ENCODE measurements at places on chromosomes 4 and X.
A peak's percentile ranks its signal among the peaks of the same experiment; 100 is the strongest.

- no peak for DNase-seq
These were observed 18.7 kb upstream of the CCNI start for GRCh38 chr4:77094496-77094895.

GRCh38 chrX:30196322-30196721 lies 19.0 kb upstream of the MAGEB2 start:
- DNase-seq, result no peak

- DNase-seq, result no peak
These were observed 2341.6 kb downstream of the PCDH7 start for GRCh38 chr4:33061727-33062126.

DNA sequence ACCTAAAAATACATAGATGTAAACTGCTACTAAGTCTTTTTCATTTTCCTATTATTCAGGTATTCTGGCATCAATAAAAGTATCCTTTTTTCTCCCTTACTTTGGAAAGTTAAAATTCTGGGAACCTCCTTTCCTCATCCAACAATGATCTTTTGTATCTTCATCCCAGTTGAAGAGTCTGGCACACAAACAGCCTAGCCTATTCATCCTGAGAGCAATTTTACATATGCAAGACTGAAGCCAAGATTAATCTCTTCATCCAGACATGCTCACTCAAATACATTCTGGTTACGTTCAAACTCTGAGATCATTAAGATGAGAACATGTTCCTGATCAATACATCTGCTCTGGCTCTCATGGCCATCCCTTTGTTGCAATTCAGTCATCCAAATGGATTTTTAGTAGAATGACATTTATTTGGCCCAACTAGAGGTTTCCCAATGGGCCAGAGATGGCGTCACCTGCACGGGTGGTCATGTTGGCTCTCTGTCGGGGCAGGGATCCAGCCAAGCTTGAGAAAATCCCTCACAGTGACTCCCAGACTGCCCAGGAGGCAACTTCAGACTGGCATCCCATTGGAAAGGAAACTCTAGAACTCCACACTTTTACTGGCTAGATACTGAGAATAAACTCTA lies 135.3 kb upstream of the VCX2 start:
- no peak for DNase-seq

- no peak for DNase-seq
These were observed 1226.9 kb downstream of the PCDH7 start for GRCh38 chr4:31947101-31947500.

- DNase-seq, result no peak
These were observed 5.9 kb upstream of the RAB40AL start for GRCh38 chrX:102930990-102931756.

DNA sequence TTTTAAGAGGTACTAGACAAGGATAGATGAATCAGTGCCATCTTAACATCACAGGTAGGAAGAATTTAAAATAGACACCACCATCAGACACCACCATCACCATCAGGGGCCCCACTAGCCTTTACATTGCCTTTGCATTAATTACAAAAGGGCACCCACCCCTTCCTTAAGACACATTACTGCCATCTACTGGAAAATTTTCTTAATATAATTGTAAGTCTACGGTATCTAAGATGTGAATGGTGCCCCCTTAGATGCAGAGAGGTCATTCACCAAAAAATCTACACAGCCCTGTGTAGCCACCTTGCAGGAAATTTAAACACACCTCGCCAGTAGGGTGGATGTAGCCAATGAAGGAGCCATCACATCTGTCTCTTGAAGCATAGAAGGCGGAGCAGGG lies 184.1 kb downstream of the MID1IP1 start:
- no peak for DNase-seq

GRCh38 chr4:142585411-142585810 lies 260.7 kb downstream of the INPP4B start:
- no peak for DNase-seq

DNA sequence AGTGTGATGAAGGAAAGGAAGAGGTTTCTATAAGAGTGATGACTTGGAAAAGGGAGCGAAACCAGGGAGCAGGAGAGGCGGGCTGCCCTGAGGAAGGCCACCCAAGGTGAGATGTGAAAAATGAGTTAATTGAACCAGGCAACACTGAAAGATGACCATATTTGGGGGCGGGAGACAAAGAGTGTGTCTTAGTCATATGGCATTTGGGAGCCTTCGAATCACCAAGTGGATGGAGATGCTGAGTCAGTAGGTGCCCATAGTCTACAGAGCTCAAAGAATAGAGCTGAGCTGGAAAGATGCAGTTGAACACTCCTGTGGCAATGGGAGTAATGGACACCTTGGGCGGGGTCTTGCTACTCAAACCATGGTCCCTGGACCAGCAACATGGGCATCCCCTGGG lies 8.3 kb upstream of the TLR8 start:
- no peak for DNase-seq

- no peak for DNase-seq
These were observed 21.6 kb upstream of the CCNQ start for GRCh38 chrX:153620576-153620975.

DNA sequence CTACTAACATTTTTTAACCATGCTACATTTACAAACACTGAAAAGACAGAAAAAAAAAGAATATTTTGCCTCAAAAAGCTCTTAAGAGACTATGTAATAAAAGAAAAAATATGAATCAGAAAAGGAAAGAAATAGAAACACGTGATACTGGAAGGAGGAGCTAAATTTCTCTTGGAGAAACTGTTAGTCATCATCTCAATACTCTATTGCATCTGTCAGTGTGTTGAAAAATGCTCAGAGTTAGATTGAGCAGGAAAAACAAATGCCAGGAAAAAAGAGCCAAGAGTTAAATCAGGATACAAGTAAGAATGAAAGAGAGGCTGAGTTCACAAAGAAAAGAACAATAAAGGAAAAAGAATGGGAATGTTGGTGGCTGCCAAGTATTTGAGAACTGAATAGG lies 2.6 kb downstream of the RAB28 start:
- DNase-seq, result no peak

DNA sequence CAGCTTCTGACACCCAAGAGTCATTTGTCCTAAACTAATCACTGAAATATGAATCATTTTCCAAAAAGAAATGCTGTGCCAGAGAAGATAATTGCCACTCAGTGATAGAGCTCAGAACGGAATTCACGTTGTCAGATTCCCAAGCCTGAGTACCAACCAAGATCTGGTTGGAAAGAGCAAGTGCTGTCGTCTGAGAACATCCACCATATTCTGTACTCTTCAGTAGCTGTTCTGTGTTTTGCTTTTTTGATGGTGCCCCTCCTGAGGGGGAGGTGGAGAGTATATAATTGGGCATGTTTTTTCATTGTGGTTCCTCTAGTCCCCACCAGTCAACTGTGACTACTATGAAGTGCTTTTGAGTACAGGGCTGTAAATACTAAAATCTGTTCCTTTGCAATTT lies 13.2 kb downstream of the RUFY3 start:
- no peak for DNase-seq

- no peak for DNase-seq
These were observed 59.0 kb upstream of the WDR1 start for GRCh38 chr4:10175626-10176025.

- DNase-seq, result no peak
These were observed 39.8 kb upstream of the TCEAL2 start for GRCh38 chrX:102085706-102086105.

DNA sequence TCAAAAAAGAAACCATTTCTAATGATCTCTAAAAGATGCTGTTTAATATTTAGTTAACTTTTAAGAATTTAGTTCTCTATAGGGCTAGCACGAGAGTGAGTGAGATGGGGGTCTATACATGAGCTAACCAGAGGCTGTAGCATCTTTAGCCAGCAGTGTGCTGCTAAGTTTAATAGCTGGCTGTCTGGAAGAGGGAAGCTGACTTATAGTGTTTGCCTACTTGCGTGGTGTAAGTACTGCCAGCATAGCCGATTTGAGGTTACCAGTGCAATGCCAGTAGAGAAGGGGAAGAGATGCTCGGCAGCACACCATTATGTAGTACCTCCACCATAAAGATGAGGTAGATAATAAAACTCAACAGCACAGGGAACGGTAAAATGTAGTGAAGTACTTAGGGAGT lies 47.1 kb upstream of the TMEM131L start:
- DNase-seq, result no peak

GRCh38 chrX:71667328-71668247 lies at the start of gene LOC101059915:
Gene LOC101059915 (plus strand): TSS chrX:71667546.
- no peak for DNase-seq

GRCh38 chr4:87517621-87518020 lies 11.6 kb downstream of the SPARCL1 start:
- DNase-seq, result no peak

GRCh38 chr4:41070516-41071281 lies 143.6 kb downstream of the APBB2 start:
- no peak for DNase-seq

DNA sequence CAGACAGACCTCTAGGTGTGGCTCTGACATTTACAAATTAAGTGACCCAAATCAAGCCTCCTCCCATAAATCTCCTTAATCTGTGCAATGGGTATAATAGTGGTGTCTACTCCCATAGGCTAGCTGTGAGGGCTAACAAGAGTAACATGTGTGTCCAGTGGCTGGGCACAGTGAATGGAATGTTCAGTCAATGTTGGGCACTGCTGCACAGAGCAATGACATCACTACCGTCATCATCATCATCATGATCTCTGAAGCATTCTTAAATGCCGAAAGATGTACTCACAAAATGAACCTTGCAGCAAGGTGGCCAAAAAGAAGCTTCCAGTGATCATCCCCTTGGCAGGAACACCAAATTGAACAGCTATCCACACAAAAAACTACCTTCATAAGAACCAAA lies 43.5 kb downstream of the CHRNA9 start:
- DNase-seq, result no peak

GRCh38 chr4:152000518-152000917 lies 239.7 kb upstream of the GATB start:
- no peak for DNase-seq

GRCh38 chrX:100600758-100601157 lies 16.0 kb downstream of the TNMD start:
- DNase-seq, result no peak

- no peak for DNase-seq
These were observed 3.5 kb downstream of the SMAD1 start for GRCh38 chr4:145485120-145485519.

- DNase-seq, result no peak
These were observed 126.8 kb downstream of the NAA11 start for GRCh38 chr4:79198951-79199587.

DNA sequence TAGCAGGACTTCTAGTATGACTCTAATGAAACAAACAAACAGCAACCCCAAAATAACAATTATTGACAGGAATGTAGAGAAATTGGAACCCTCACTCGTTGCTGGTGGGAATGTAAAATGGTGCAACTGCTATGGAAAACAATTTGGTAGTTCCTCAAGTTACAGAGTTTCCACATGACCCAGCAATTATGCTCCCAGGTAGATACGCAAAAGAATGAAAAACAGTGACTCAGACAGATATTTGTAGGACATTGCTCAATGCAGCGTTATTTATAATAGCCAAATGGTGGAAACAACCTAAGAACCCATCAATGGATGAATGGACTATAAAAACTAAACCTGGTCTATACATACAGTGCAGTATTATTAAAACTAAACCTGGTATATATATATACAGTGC lies 646.1 kb upstream of the FRG1 start:
- DNase-seq, result no peak

GRCh38 chr4:154506253-154506652 lies 14.7 kb upstream of the DCHS2 start:
- no peak for DNase-seq

DNA sequence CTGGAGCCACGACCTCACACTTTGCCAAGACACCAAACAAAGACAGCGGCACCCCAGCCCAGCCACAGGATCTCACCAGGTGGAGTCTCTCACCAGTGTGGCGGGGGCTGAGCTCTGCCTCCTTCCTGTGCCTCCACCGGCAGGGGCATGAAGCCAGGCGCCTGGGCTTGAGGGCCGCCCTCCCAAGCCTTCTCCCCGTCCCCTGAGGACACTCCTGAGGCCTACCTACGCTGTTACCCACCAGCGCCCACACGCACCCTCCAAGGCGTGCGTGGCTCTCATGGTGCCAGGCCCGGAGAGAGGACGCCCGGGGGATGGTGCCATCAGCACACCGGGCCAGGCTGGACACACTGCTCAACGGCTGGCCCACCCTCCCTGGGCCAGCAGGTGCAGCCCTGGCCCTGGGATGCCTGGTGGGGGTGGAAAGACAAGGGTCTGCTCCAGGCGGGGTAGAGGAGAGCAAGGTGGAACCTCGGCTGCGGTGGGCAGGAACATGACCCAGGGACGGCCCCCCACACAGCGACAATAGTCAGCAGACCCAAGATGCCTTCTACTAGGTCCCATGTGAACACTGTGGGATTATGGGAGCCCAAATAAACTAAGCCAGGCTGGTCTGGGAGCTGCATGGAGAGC lies 22.1 kb downstream of the NELFA start:
- DNase-seq, result peak; percentile 46

- DNase-seq, result no peak
These were observed 91.9 kb downstream of the CHST7 start for GRCh38 chrX:46665232-46666152.

DNA sequence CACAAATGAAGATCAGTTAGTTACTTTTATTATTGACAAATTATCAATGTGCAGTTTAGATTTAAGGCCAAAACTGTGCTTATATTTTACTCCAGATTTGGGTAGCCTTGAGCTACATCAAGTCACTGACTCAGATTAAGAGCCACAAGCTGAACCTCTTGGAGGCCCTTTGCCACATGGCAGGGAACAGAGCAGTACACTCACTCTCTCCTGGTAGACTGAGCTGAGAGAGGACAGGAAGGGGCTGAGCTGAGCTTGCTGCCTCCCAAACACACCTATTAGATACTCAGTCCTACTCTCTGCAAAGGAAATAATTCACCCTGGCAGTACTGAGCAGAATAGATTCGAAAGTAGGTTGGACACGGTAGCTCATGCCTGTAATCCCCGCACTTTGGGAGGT lies 7.8 kb downstream of the STAP1 start:
- DNase-seq, result no peak

- DNase-seq, result no peak
These were observed 94.5 kb downstream of the SORCS2 start for GRCh38 chr4:7286798-7287197.

- no peak for DNase-seq
These were observed 506.9 kb upstream of the FAM47C start for GRCh38 chrX:36501169-36501702.

DNA sequence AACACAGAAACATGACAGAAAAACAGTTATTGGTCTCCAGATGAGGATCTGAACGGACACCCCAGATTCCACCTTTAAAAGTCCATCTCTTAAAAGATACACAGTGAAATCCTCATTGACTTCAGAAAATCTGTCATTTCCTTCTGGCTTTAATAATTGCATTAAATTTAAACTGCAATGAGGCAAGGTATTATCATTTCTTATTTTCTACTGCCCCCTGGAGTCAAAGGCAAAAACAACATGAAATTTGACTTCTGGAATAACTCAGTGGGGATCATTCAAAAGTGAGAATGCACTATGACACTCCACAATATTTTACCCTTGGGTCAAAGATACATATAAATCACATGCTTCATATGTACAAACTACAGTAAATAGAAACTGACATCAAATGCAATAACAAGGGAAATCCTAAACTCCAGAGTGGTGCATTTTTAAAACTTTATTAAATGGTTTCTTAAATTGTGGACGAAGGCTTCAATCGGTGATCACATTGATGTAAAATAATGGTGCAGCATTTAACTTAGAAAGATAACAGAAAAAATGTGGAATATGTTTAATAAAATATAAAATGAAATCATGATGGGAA lies 56.4 kb upstream of the SPANXN1 start:
- no peak for DNase-seq
